GM04504 (cell line): ENCODE measurements at places on chromosomes 4 and X.

DNA sequence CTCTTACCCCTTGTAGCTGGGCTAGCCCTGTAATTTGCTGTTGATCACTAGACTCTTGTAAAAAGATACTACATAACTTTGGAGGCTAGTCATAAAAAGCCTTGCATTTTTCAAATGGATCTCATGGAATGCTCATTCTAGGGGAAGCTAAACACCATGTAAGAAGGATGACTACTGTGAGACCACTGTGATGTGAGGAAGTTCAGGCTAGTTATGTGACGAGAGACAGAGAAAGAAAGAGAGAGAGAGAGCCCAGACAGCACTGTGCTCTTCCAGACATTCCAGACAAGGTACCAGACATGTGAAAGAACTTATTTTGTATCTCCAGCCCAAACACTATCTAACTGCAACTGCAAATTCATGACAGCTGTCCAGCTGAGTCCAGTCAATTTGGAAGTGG is 404.6 kb upstream of the PITX2 start:
- peak; percentile 70 for DNase-seq

GRCh38 chrX:121307449-121307848 is 260.0 kb downstream of the GLUD2 start:
- no peak for DNase-seq

DNA sequence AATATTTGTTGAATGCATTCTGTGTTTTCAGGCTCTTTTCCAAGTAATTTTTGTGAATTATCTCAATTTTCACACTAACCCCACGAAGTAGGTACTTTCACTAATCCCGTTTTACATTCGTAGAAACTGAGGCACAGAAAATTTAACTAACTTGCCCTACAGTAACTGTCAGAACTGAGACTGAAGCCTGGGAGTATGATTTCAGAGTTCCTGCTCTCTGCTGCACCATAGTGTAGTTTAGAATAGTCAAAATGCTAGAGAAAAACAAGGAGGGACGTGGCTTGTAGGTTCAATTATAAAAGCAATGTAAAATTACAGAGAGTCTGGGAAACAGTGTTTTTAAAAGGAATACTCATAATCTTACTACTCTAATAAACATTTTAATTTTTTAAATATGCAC is 2.2 kb downstream of the CLCN3 start:
- DNase-seq, result no peak

DNA sequence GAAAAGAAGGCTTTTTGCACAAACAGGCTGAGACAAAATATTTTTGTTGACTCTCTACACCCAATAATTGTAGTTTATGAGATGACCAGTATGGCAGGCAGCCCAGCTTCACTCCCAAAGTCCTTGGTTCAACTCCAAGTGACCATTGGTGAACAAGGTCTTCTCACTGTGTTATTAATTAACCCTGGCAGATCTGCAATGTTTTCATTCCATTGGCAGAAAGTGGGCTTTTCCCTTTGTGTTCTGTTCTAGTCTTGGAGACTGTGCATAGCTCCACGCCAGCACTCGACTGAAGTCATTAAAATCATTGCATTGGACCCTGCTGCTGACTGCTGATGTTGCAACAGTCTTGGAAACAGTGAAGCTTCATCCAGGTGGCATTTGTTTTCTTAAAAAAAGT is 277.3 kb upstream of the HAND2 start:
- peak; percentile 82 for DNase-seq

DNA sequence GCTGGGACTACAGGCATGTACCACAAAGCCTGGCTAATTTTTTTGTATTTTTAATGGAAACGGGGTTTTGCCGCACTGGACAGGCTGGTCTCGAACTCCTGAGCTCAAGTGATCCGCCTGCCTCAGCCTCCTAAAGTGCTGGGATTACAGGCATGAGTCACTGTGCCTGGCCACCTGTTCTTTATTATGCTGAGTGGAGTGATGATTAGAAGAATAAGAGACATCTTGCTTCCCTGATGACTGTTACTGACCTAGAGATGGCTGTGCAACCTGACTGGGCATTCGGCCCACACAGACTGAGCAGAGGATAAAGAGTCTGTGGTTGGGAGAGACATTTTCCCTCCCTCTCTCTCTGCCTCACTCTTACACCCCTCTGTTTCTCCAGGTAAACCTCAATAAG is 56.7 kb downstream of the SPINK2 start:
- DNase-seq, result no peak

- DNase-seq, result peak; percentile 18
These were observed 59.2 kb downstream of the SLC7A11 start for GRCh38 chr4:138182838-138183426.

DNA sequence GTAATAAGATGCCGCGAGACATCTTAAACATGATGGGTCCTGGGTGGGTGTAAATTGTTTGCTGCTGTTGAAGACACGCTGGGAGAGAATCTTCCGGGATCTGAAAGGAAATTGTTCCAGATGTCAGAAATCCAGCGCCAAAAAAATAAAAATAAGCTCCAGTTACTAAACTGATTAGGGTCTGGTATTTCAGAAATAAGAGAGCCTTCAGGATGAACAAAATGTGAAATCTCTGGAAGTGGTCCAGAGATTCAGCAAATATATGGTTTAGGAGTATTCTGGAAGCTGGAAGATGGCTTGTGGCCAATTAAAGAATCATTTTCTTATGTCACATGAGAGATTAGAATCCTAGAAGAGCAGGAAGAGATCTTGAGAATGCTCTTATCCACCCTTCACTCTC is 75.8 kb upstream of the NHS start:
- no peak for DNase-seq

GRCh38 chr4:794900-795725 is 30.8 kb downstream of the CPLX1 start:
- no peak for DNase-seq

DNA sequence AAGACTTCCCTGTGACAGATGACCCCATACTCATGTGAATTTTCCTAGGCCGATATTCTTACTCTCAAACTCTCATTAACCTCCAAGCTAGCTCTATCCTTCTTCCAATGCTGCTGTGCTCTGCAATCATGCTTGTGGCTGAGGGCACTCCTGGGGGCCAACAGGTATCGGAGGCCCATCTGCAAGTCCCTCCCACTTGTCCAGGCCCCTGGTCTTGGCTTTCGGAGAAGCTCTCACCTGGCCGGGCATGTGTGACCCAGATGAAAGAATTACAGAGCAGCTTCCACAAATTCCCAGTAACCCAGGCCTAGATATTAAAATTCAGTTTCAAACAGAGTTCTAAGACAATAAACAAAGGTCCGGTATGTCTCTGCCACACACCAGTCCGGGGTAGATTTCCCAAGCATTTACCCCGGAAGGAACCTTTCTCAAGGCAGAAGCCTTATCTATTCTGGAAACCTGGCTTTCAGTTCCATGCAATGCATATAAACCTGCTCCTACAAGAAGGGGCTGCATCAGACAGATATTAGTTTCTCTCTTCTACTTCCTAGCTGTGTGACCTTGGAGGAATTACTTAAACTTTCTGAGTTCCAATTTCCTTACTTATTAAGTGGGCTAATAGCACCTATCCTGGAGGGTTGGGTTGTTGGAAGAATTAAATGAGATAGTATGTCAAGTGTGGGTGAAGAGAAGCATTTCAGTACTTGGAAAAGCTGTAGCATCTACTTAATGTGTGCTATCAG is 270.8 kb downstream of the PTTG2 start:
- DNase-seq, result no peak

- DNase-seq, result no peak
These were observed 377.8 kb upstream of the PRKX start for GRCh38 chrX:4091046-4091760.

DNA sequence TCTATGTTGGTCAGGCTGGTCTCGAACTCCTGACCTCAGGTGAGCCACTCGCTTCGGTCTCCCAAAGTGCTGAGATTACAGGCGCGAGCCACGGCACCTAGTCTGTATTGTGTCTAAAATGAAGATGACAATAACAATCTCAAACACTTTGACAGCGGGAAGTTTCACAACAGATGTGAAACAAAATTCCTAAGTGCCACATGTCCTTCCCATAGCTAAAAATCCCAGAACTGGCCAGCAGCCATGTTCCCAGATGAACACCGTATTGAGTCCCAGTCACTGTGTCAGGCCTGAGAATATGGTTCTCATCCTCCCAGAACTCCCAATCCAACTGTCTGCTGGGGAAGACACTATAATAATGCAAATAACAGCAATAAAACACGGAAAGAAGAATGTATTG is 16.4 kb upstream of the KLHL8 start:
- DNase-seq, result no peak

GRCh38 chrX:138777230-138777629 is 65.7 kb upstream of the FGF13 start:
- no peak for DNase-seq

DNA sequence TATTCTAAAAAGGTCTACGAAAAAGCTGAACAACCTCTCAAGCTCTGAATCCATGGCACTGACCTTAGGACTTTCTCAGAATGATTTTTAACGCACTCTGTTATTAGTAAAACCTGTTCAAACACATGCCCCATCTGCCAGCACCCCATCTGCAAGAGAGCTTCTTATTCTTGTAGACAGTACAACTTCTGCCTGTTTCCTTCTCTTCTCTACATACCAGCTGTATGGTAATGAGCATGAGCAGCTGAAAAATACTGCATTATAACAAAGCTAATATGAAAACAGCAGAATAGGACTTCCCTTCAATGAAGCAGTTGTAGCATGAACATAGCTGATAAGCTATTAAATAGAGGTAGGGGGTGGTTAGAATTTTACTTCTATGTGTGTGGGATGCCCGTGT is 167.9 kb downstream of the FBXW7 start:
- DNase-seq, result no peak
